ENCODE measurements at places on chromosomes 16 and 17.

DNA sequence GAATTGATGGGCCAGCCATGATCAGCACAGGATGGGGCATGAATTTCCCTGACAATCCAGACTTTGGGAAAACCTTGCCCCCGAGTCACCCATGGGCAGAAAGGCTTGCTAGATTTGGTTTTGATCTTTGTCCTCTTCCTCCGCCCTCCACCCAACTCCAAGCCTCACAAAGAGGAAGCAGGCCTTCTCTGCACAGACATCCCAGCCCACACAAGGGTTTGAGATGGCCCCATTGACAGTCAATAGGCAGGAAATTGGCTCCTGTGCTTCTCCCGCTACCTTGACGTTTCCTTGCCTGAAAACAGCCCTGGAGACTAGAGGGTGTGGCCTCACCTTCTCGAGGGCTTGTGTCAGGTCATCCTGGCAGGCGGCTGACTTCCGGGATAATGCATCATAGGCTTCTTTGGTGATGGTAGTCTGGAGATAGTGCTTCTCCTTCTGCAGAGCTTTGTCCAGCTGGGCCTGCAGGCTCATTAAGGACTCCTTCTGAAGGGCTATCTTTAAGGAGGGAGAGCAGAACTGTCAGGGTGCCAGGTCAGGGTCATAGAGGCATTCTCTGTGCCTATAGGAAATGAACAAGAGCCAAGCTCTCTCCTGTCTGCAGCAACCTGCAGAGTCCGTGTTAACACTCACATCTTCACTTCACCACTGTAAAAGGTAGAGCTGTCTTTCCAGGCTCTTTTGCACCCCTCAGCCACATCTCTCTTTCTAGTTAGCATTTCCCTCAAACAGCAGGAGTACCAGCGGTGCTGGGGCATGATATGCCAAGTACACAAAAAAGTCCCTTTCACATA lies 32.2 kb downstream of the DHX38 start:
- no peak for DNase-seq

DNA sequence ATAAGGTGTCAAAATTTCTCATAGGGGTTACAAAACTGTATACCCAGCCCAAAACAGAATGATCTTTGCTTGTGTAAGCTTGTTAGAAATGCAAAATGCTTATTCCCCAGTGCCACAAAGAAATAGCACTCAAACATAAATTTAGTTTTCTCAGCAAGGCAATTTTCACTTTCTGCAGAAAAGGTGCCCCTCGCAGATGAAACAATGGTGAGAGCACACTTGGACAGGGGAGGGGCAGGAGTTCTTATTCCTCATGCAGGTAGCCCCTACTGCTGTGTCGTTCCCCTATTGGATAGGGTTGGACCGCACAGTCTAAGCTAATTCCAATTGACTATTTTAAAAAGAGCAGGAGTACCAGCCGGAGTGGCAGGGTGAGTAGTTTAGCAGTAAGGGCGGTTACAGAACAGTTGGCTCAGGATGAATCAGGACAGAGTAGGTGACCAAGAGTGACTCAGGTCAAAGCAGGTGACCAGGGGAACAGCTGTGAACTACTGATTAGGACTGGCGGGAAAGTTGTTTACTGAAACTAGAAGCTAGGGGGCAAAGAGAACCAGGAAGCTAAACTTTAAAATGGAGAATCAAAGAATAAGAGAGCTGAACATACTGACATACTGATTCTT lies 5.5 kb upstream of the LDHD start:
- DNase-seq = no peak

- no peak for DNase-seq
Measured at GRCh38 chr17:56521414-56522141, 71.9 kb upstream of the NOG start.

DNA sequence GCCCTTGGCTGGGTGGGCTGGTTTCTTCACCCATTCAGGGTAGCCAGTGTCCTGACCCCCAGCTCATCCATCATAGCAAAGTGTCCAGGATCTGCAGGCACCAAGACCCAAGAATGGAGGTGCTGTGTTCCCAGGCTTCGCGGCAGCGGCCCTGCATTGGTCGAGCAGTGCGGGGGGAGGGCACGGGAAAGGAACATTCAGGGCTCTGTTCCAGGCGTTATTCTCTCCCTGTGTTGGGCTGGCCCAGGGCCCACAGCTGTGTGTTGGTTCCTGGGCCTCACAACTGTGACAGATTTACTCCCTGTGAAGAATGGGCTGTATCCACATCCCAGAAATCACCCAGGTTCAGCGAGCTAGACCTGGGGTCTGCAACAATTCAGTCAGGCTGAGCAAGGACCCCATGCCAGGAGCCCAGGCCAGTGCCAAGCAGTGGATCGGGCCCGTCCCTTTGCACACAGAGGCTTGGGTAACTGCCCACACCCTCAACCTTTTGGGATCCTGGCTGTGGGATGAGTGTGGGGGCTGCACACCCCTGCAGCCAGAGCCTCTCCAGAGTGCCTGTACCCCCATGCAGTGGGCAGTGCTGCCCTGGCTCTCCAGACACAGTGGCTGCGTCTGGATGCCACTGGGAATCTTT lies 10.0 kb downstream of the GPT2 start:
- DNase-seq = no peak

GRCh38 chr17:76793775-76794174 lies 55.9 kb downstream of the MFSD11 start:
- no peak for DNase-seq

DNA sequence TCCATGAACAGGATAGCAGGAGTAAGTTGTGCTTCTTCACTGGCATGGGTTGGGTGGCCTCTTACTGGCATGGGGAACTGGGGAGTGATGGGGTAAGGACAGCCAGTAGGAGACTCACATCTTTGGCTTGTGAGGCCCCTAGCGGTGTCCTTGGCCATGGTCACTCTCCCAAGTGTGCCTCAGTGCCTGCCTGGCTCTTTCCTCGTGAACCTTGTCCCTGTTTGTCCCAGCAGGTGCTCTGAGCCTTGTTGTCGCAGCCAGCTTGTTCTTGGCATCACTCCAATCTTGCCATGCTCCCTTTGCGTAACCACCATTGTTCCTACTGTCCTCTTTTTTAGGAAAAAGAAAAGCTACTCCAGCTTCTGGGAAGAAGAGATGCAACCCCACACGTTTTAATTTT lies 53.6 kb upstream of the SDK2 start:
- DNase-seq = no peak

Data from esophagus squamous epithelium (tissue), 5 donors.